ENCODE measurements at places on chromosomes 4 and X.

DNA sequence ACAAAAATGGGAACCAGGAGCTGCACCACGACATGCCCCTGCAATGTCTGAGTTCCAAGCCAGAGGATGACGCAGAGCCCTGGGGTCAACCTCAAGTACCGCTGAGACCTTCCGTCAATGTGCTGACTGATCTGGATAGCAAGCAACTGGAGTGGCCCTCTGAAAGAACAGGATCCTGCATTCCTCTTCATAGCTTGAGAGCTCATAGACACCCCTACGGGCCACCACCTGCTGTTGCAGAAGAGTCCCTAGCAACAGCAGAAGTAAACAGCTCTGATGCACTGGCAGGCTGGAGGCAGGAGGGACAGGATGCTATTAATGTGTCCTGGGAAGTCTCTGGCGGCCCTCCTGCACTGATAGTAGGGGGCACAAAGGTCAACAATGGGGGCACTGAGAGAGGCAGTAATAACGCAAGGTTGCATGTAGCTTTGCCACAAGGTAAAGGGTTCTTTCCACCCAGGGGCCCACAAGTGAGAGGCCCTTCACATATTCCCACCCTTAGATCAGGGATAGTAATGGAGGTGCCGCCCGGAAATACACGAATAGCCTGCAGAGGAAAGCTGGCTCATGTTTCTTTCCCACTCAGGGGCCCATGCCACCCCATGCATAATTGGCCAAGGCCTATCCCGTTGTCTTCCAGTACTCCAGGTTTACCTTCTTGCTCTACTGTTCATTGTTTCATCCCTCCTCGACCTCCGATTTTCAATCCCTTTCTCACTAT lies 1.3 kb downstream of the PRR32 start:
- no peaks in the 10 kb centered on the region for H3K27me3 ChIP-seq
- no peak for DNase-seq
- no peak overlapping the region for H3K4me3 ChIP-seq
- H3K4me1 ChIP-seq: no peaks in the 10 kb centered on the region
- H3K27ac ChIP-seq: no peak overlapping the region
- no peaks in the 10 kb centered on the region for H3K36me3 ChIP-seq

DNA sequence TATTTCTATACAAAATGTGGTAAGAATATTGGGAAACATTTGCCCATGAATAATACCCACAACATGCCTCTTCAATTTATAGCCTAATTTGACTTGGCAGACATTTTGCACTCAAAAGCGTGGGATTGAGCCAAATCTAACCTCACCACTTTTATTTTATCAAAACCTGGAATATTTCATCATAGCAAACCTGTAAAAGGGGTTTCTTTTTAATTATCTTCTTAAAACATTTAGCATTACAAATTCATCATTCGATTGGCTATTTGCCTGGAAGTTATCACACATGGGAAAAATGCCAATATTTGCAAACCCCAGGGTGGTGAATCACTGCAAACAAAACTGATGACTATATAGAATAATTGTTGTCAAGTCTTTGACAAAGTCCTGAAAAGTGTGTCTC lies 56.2 kb downstream of the VCX3B start:
- H3K36me3 ChIP-seq: no peaks in the 10 kb centered on the region
- H3K27ac ChIP-seq: no peak overlapping the region
- H3K4me3 ChIP-seq: no peak overlapping the region
- no peaks in the 10 kb centered on the region for H3K4me1 ChIP-seq
- no peak for DNase-seq

DNA sequence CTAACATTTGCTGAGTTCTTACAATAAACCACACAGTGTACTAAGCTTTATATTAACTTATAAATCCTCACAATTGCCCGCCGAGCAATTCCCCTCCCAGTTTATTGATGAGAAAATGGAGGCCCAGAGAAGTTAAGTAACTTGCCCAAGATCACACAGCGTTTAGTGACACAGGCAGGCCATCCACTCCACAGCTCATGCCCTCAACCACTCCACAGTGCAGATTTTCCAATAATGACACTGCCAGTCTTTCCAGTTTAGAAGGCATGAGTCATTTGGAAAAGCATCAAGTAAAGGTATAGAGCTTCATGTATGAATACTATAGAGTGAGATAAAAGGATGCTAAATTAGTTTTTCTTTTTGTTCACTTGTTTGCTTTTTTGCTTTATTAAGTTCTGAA lies 208.5 kb downstream of the CAMK2D start:
- no peaks in the 10 kb centered on the region for H3K36me3 ChIP-seq
- no peak overlapping the region for H3K4me3 ChIP-seq

DNA sequence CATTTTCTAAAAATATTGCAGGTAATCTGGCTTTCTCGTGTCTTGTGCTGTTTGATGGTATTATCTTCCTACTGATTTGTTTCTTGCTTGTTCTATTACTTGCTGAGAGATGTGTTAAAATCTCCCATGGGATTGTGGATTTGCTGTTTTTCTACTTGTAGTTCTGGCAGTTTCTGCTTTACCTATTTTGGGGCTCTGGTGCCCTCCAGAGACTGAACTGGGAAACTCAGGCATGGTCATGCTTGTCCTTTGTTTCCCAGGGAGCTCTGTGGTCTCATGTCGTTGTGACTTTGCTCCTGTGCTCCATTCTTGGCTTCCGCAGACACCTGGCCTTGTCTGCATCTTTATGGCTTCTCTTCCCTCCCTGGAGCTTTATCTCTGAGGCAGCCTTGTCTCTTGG lies 39.5 kb downstream of the NSD2 start:
- no peaks in the 10 kb centered on the region for H3K36me3 ChIP-seq
- no peak for DNase-seq
- H3K27me3 ChIP-seq: no peaks in the 10 kb centered on the region
- H3K27ac ChIP-seq: no peak overlapping the region
- H3K4me1 ChIP-seq: no peaks in the 10 kb centered on the region

DNA sequence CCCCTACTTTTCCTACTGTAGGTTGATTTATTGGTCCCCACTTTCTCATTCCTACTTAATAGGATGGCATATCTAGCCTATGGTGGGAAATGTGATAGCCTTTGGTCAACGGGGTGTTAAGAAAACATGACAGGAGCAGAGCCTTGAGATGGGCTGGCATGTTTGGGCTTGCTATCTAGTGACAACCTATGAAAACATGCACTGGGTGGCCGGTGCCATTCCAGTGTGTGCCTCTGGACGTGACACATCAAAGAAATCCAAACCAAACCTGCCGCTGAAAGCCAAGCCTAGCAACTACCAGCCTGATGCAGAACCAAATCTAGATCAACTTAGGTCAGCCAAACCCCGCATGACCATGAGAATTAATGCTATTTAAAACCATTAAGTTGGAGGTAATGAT lies 317.6 kb downstream of the DMD start:
- H3K4me3 ChIP-seq: no peak overlapping the region
- H3K4me1 ChIP-seq: no peaks in the 10 kb centered on the region
- DNase-seq: no peak
- H3K36me3 ChIP-seq: no peaks in the 10 kb centered on the region

DNA sequence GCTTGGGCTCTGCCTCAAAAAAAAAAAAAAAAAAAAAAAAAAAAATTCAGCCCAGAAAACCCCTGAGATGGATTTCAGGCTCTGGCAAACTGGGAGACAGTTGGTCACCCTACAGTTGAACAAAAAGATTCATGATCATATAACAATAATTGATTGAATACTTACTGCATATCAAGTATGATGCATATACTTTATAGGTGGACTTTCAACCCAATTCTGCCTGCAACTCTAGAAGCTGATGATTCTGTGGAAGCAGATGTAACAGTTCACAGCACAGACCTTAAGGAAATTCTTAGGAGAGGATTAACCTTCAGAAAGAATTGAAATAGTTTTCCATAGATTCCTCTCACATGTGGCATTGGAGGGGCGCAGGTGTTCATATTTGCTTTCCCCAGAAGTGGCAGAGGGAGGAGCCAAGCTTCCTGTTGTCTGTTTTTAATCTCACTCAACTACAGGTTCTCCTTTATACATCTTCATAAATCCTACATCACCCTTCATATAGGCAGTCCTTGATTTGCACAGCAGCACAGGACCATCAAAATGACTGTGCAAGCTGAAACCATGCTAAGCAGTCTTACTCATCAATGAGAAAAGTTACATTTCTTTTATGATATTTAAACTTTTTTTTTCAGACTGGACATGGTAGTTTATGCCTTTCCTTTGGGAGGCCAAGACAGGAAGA lies 149.4 kb upstream of the KLF3 start:
- H3K4me3 ChIP-seq: no peak overlapping the region
- H3K27ac ChIP-seq: no peak overlapping the region
- H3K4me1 ChIP-seq: no peaks in the 10 kb centered on the region
- no peaks in the 10 kb centered on the region for H3K27me3 ChIP-seq

GRCh38 chr4:72360075-72360474 lies 208.9 kb downstream of the ADAMTS3 start:
- no peak overlapping the region for H3K27ac ChIP-seq
- no peak for DNase-seq
- H3K4me3 ChIP-seq: no peak overlapping the region
- no peaks in the 10 kb centered on the region for H3K27me3 ChIP-seq
- no peaks in the 10 kb centered on the region for H3K4me1 ChIP-seq

- no peak overlapping the region for H3K4me3 ChIP-seq
- H3K27me3 ChIP-seq: no peaks in the 10 kb centered on the region
- no peaks in the 10 kb centered on the region for H3K36me3 ChIP-seq
- peak; percentile 63 for DNase-seq
- no peaks in the 10 kb centered on the region for H3K4me1 ChIP-seq
Measured at GRCh38 chr4:2798399-2799223, 5.7 kb downstream of the SH3BP2 start.

DNA sequence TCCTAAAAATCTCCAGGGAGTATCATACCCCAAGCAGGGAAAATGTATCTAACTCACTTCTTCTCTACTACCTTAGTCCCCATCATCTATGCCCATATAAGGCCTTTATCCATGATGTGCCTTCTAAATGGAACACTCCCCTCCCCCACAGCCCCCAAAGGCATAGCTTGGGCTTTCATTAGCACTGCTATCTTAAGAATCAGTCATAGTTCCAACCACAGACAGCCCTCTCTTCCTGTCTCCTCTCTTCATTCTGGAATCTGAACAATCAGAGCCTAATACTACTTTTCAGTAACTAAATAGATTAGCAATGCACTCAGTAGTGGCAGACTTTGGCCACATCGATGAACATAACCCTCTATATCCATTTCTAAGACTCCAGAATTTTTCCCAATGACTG lies 313.2 kb upstream of the DKK2 start:
- H3K4me3 ChIP-seq: no peak overlapping the region
- H3K27me3 ChIP-seq: no peaks in the 10 kb centered on the region
- no peak overlapping the region for H3K27ac ChIP-seq
- DNase-seq: no peak
- H3K4me1 ChIP-seq: no peaks in the 10 kb centered on the region

DNA sequence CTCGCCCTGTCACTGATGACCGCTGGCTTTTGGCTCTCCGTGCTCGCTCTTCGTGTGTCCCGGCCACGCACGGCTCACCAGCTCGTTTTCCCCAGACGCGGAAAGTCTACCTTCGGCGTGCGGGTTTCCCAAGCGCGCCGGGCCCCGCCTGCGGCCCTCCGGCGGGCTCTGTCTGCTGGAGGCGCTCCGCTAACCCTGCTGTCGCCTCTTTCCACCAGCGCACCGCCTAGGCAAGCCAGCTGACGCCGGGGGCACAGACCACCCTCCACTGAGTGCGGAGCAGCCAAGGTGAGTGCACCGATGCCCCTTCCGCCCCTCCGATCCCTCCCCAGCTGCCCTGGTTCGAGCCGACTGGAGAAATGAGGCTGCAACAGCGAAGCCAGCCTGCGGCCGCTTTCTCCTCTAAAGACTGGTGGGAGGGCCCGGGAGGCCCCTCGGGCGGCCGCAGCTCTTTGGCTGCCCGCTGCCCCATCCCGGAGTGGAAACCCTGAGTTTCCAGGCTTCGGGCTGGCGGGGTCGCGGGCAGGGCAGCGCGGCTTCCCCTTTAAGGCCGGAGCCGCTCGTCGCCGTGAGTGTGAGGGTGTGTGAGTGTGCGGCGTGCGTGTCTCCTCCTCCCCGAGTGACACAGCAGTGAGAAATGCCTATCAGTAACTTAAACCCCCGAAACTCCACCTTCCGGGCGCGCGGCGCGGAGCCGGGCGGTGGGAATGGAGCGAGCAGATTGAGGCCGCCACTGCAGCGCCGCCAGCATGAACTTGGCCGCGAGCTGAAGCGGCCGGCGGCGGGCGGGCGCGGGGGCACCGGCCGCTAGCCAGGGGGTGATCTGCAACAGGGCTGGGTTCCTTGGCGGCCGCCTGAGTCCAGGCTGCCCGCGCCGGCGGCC lies at the start of gene MAMLD1:
TSS of gene MAMLD1 (plus strand) at position 719 of the 883 bp plus-strand sequence. CDS start 82,200 bp downstream, outside the sequence.
- peak; percentile 68 for DNase-seq
- H3K27ac ChIP-seq: peak within 1 kb of the TSS; percentile 92
- peak within 1 kb of the TSS; percentile 49 for H3K4me3 ChIP-seq
- H3K36me3 ChIP-seq: no peaks in the 10 kb centered on the region
- no peaks in the 10 kb centered on the region for H3K4me1 ChIP-seq

GRCh38 chr4:9875516-9875915 lies 94.1 kb downstream of the DRD5 start:
- H3K27ac ChIP-seq: no peak overlapping the region
- no peaks in the 10 kb centered on the region for H3K27me3 ChIP-seq
- no peak overlapping the region for H3K4me3 ChIP-seq
- no peaks in the 10 kb centered on the region for H3K36me3 ChIP-seq

DNA sequence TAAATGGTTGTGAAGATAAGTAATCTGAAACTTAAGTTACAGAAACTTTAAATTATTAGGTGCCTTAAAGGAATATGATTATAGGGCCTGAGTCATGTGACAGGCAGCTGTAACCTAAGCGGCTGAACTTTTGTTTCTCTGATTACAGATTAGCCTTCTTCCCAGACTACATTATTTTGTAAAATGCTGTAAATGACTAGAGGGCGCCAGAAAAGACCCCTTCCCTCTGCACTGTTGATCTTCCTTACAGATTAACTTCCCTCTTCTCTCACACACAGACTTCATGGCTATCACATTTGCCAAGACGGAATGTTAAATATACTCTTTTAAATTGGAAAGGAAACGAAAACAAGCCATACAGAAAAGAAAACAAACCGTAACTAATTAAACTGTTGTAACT lies 96.6 kb downstream of the EVC2 start:
- no peak overlapping the region for H3K4me3 ChIP-seq
- H3K27me3 ChIP-seq: no peaks in the 10 kb centered on the region
- no peak overlapping the region for H3K27ac ChIP-seq
- H3K36me3 ChIP-seq: no peaks in the 10 kb centered on the region
- H3K4me1 ChIP-seq: no peaks in the 10 kb centered on the region

- H3K27me3 ChIP-seq: no peaks in the 10 kb centered on the region
- H3K27ac ChIP-seq: no peak overlapping the region
- H3K4me3 ChIP-seq: no peak overlapping the region
- DNase-seq: no peak
- H3K4me1 ChIP-seq: no peaks in the 10 kb centered on the region
- no peaks in the 10 kb centered on the region for H3K36me3 ChIP-seq
Measured at GRCh38 chr4:164304861-164305260, 449.1 kb upstream of the SMIM31 start.

- H3K4me3 ChIP-seq: no peak overlapping the region
- no peaks in the 10 kb centered on the region for H3K27me3 ChIP-seq
- no peak for DNase-seq
- H3K27ac ChIP-seq: no peak overlapping the region
Measured at GRCh38 chr4:8739820-8740665, 131.6 kb downstream of the HMX1 start.
